ENCODE measurements at places on chromosomes 7 and 10.
A peak's percentile ranks its signal among the peaks of the same experiment; 100 is the strongest.

- no peak for DNase-seq
Measured at GRCh38 chr10:30055226-30055662, 4.1 kb downstream of the JCAD start.

GRCh38 chr7:146255609-146256008 is 139.0 kb downstream of the CNTNAP2 start:
- DNase-seq: no peak

DNA sequence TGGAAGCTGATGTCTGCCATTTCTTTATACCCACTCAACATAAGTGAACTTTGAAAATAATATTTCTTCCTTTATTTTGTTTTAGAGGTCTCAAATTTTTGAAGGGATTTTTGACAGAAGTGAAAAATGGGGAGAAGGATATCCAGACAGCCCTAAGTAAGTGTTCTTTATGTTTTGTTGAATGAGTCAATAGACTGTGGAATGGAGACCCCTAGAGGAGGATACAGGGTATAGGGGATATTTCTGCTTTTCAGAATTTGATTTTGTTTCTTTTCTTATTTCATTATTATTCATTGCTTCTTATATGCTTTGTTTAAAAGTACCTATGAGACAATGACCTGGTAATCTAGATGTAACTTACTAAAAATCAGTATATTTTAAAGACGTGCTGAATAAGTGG is 34.4 kb downstream of the PLEKHA8 start:
- DNase-seq: no peak

- no peak for DNase-seq
Measured at GRCh38 chr7:31497516-31497915, 16.4 kb upstream of the ITPRID1 start.

- DNase-seq: no peak
Measured at GRCh38 chr7:93307131-93307660, 75.0 kb downstream of the VPS50 start.

DNA sequence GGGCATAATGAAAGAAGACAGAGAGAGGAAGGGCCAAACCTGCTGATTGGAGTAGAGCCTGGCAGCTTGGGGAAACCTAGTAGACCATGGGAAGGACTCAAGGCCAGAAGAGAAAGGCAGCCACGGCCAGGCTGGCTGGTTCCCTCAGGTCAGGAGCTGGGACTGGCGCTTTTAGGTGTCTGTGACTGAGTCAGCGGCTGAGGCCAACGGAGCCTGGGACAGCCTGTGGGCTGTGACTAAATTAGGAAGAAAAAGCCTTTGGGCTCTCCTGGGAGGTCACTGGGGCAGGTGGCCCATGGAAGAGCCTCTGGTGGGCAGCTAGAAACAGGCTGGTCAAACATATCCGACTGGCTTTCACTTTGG is 108.9 kb upstream of the PDCD4 start:
- no peak for DNase-seq

GRCh38 chr7:123847868-123848267 is 2.9 kb downstream of the HYAL4 start:
- DNase-seq: no peak

DNA sequence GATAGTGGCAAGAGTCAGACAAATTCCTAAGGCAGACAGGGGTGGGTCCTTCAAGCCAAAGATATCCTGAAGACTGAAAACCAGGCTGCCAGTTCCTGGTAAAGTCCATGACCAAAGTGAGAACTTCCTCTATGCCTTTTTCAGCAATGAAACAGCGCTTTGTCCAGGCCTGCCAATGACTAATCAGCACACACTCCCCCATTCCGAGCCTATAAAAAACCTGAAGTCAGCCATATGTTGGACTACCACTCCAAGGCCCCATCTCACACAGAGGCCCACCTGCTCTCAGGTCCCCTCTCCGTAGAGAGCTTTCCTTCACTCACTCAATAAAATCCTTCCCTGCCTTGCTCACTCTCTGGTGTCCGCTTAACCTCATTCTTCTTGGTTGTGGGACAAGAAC is 402.2 kb downstream of the ANKRD7 start:
- DNase-seq: no peak

DNA sequence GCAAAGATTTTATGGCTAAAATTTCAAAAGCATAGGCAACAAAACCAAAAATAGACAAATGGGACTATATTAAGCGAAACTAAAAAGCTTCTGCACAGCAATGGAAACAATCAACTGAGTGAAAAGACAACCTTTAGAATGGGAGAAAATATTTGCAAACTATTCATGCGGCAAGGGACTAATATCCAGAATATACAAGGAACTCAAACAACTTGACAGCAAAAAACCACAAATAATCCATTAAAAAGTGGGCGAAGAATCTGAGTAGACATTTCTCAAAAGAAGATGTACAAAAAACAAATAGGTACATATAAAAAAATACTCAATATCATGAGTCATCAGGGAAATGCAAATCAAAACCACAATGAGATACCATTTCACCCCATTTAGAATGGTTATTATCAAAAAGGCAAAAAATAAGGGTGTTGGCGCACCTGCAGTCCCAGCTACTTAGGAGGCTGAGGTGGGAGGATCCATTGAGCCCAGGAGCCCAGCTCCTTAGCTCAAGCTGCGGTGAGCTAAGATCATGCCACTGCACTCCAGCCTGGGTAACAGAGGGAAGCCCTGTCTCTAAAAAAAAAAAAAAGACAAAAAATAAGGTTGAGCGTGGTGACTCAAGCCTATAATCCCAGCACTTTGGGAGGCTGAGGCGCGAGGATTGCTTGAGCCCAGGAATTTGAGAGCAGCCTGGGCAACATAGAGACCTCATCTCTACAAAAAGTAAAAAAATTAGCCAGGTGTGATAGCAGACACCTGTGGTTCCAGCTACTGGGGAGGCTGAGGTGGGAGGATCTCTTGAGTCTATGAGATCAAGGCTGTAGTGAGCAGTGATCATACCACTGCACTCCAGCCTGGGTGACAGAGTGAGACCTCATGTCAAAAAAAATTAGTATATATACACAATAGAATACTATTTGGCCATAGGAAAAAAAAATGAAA is 4.2 kb upstream of the CCM2 start:
- no peak for DNase-seq

GRCh38 chr7:151088019-151088855 is 2.0 kb downstream of the AGAP3 start:
- no peak for DNase-seq

- no peak for DNase-seq
Measured at GRCh38 chr10:660970-661596, 28.4 kb downstream of the DIP2C start.

DNA sequence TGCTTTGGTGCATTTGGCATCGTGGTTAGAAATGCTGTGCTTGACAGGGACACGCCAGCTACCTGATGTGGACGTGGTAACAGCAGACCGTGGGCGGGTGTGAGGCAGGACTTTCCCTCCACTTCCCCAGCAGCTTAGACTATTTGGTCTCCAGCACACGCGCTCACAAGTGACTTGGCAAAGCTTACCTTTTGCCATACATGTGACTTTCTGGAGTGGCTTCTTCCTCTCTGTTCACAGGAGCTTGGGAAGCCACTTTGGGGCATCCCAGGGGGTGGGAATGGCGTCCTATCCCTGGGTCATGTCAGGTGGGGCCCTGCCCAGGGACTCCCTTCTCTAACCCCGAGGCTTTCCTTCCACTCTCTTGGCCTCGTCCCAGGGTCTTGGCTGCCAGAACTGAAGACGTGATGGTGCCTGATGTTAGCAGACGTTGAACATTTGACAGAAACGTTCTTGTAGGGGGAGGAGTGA is 228.7 kb upstream of the KLF6 start:
- peak; percentile 74 for DNase-seq

- peak; percentile 39 for DNase-seq
Measured at GRCh38 chr7:130151591-130152492, 53.4 kb downstream of the TMEM209 start.

DNA sequence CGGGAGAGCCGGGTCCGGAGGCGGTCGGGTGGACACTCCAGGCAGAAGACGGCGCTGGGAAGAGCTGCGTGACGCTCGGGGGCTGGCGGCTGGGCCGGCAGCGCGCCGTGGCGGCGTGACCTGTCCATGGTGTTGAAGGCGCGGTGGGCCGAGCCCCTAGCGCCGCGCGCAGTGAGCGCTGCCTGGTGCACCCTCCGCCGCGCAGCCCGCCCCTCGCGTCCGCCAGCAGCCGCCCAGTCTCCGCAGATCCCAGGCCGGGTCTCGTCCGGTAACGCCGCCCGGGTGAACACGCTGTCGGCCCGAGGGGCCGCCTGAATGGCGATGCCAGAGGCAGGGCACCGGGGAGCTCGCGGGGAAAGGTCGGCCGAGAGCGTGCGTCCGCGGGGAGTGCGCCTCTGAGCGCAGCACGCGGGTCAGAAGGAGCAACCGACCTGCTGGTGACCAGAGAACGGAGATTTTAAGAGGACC is 657 bp upstream of the TMEM178B start:
- DNase-seq: peak; percentile 38

DNA sequence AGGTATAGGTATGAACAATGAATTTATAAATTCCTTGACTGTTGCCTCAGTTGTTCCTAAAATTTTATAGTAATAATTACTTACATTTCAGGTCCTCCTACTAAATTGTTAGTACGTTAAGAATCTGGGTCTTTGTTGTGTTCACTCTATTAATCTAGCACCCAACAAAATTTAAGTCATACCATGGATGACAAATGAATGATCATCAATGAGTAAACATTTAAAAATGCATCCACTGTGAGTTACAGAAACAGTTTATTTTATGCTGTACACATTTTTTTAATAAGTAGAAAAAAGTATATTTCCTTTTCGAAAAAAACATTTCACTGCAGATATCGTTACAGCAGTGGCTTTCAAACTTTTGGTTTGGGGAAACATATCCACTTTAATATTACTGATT is 265.2 kb downstream of the PCLO start:
- no peak for DNase-seq

DNA sequence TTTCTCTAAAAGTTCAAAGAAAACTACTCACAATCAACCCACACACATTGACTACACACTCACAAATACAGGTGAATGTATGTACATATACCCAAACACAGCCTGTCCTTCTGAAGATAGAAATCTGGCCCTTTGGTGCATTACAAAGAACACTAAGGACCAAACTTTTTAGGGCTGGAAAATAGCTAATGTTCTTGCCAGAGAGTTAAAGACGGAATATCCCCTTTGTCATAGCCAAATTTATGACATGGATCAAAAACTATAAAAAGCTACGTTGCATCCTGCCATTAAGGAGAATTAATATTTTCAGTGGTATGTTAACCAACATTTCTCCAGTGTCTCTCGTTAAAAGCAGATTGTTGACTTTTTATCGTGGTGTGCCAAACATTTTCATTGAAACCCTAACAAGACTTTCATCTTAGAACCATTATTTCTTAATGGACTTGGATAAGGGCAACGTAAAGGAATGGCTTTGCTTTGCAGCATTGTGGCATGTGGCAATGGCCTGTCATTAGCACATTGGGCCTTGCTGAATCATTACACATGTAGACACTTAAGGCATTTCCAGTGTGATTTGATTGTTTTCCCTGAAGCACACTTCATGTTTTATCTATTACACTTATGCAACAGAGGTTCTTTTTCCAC is 150.9 kb upstream of the MEOX2 start:
- no peak for DNase-seq

DNA sequence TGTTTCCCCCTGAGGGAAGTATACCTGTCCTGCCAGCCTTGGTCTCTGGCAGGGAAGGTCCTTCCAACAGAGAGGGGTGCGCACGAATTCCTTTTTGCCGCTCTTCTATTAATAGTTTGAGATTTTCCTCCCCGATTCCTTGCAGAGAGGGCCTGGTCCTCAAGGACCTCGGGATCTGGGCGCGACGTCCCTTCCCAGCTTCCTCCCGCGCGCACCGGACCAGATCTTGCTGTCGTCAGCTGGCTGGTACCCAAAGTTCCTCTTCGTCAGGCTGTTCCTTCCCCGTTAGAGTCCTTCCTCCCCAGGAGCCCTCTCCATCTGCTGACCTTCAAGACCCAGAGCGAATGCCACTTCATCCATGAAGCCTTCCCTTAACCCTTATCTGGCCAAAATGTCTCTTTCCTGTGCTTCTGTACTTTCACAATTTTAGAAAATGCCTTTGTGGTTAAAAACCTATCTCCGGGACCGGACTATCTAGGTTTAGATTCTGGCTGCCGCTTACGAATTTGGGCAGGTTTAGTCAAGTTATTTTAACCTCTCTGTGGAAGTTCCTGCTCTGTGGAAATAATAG is 851 bp upstream of the GOT1 start:
- DNase-seq: no peak

DNA sequence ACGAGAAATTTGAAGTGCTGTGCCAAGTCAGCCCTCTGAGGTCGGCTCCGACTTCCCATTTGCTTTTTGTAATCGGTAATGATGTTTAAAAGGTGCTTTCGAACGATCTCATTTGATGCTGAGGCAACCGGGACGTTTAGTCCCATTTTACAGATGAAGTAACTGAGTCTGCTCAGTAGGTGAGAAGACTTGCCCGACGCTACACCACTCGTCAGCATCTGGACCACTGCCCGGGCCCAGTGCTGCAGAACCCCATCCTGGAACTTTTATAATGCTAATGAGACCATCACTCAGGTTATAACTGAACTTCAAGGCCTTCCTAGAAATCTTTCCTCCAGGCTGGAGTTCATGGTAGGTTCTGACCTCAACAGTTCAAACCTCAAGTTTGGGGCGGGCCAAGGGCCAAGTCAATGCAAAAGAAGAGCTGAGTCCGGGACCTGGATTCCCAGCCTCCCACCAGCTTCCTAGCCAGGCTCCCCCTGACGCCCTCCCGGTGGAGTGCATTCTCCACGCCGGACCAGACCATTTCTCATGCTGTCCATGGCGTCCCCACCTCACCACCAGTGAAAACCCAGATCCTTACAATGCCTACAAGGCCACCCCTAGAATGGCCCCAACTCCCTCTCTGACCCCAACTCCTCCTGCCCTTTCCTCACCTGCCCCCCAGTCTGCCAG is 699 bp upstream of the PDLIM1 start:
- no peak for DNase-seq

DNA sequence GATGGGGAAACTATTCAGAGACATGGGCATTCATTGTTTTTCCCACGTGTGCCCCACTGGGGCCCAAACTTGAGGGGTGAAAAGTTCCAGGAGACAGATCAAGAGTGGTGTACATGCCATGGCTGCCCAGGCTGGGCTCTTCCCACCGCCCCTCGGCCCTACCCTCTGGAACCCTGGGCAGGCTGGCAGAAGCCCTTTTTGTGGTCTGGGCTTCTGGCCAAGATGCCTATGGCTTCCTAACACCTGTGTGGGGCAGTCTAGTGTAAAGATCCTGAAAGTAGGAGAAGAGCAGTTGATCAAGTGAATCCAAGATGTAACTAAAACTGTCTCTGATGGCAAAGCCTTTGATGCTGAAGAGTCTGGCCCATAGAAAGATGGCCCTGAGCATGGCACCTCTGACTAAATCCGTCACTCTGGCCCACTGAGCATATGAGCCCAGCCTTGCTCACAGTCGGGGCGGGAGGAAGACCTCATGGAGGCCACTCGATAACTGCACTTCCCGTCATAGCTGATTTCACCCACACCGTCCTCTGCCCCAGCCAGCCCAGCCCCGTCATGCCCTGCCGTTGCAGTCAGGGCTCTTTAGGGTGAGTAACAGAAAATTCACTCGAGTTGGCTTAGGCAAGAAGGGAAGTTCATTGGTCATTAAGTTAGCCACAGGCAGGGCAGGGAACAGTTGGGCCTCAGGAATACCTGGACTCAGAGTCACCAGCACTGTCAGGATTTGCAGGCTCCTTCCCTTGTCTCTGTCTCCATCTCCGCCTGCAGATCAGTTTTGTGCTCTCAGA is 37.9 kb upstream of the MTPAP start:
- DNase-seq: no peak

GRCh38 chr7:128437426-128438332 is 18.0 kb upstream of the HILPDA start:
- DNase-seq: no peak

GRCh38 chr10:131127610-131128009 is 183.9 kb downstream of the TCERG1L start:
- DNase-seq: peak; percentile 14

GRCh38 chr7:123190109-123190831 is 9.5 kb downstream of the SLC13A1 start:
- DNase-seq: peak; percentile 31

Data from activated T-cell treated with anti-CD3 and anti-CD28 coated beads, Interleukin-2, amount 50 U/mL, for 72 hours (primary cell).